ENCODE measurements at places on chromosomes 1 and 21.

DNA sequence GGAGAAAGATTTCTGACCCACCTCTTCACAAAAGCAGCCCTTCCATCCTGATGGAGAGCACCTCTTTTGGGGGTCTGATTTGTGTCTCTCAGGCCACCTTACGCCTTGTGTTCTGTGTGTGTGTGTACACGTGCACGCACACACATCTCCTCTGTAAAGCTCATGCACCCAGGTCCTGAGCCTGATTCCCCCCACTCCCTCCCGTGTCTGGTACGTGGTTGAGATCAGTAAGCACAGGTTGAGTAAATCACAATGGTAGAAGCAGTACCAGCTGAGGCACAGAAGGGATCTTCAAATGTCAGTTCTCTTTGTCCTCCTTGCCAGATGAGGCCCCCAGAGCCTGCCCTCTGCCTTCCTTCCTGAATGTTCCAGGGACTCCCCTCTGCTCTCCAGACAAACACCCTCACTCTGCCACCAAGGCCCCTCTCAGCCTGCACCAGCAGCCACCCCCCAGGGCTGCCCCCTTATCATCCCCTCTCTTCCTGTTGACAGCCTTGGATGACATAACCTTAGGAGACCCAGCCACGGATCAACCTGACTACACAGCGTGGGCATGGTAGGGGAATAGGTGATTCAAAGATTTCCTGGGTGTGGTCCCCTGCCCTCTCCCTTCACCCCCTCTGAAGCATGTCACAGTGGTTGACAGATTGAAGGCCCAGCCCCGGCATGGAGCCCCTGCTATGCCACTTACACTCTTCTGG lies 112.8 kb downstream of the HIVEP3 start:
- H3K4me1 ChIP-seq: peaks cover 16% of the 10 kb centered on the region
- DNase-seq: no peak
- no peak overlapping the region for H3K27ac ChIP-seq
- no peak overlapping the region for H3K4me3 ChIP-seq
- H3K36me3 ChIP-seq: no peaks in the 10 kb centered on the region
- H3K27me3 ChIP-seq: peaks cover 16% of the 10 kb centered on the region

DNA sequence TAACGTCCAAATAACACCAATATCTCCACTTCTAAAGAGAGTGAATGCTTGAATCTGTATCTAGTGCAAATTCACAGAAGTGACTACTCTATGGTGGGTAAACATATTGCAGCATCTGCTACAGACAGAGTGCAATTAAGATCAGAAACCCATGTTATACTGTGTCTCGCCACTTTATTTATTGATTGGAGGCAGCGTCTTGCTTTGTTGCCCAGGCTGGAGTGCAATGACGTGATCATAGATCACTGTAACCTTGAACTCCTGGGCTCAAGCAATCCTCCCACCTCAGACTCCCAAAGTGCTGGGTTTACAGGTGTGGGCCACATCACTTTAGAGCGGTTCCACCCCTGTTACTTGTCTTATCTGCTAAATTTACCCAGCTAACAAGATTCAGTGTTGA lies 57.0 kb downstream of the HLCS start:
- H3K4me3 ChIP-seq: no peak overlapping the region
- H3K27ac ChIP-seq: no peak overlapping the region
- peaks cover 45% of the 10 kb centered on the region for H3K4me1 ChIP-seq

DNA sequence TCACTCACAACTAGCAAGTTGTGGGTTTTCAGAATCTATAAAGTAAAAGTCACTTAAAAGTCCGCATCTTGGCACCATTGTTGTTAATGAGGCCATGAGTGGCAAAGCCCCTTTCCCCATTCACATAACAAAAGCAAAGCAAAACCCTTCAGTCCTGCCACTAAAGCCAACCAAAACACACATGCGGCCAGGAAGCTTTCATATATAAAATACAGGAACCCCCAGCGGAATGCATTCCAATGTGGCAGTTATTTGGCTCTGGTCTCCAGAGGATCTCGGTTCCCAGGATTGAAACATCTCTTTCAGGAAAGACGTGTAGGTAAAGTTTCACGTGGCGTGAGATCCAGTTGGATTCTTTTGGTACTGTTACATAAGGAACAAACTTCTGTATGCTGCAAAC lies 2.5 kb upstream of the LBR start:
- H3K36me3 ChIP-seq: peaks cover 5% of the 10 kb centered on the region
- no peak overlapping the region for H3K4me3 ChIP-seq
- H3K27ac ChIP-seq: no peak overlapping the region
- H3K27me3 ChIP-seq: peaks cover 6% of the 10 kb centered on the region

- no peak for DNase-seq
- no peak overlapping the region for H3K4me3 ChIP-seq
- H3K4me1 ChIP-seq: peaks cover 14% of the 10 kb centered on the region
- H3K27ac ChIP-seq: peak overlapping the region; percentile 8
- no peaks in the 10 kb centered on the region for H3K36me3 ChIP-seq
- no peaks in the 10 kb centered on the region for H3K27me3 ChIP-seq
Observed at GRCh38 chr1:113219377-113219776, 146.4 kb downstream of the LRIG2 start.

GRCh38 chr1:12309783-12310742 lies 80.2 kb downstream of the VPS13D start:
- peaks cover 4% of the 10 kb centered on the region for H3K27me3 ChIP-seq
- no peak for DNase-seq
- H3K27ac ChIP-seq: no peak overlapping the region

DNA sequence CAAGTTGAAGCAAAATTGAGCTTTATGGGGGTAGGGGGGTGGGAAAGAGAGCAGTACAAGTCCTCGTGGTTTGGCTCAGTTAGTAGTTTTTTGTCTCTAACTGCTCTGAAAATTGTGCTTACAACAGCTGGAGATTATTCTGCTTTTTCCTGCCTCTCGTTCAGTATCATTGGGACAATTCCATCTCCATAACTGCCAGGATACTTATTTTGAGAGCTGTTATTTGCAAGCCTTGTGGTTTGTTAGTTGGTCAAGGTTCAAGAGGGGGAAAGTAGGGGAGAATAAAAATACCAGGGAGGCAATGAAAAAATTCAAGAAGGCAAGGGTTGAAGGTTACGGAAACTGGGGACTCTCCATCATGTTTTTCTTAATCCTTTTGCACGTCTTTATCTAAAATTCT lies 811.8 kb upstream of the ADGRL2 start:
- no peak overlapping the region for H3K27ac ChIP-seq
- H3K4me1 ChIP-seq: no peaks in the 10 kb centered on the region
- no peak overlapping the region for H3K4me3 ChIP-seq
- no peaks in the 10 kb centered on the region for H3K27me3 ChIP-seq
- no peak for DNase-seq
- H3K36me3 ChIP-seq: no peaks in the 10 kb centered on the region

DNA sequence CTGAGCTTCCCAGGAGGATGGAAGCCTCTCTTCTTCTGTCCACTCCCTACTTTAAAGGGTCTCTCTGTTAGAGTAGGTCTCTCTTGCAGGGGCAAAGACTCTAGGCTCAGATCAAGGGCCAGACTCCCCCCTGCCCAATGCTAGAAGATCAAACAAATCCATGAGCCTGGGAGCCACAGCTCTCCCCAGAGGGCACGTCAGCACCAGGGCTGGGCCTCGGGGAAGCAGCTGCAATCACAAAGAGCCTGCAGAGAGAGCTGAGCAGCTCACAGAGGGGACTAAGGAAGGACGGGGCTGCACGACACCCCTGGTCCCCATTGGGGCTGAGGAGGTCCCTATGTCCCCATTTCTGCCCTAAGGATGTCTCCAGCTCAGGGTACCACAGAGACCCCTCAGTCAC lies 3.9 kb downstream of the CNTN2 start:
- no peak for DNase-seq
- H3K4me1 ChIP-seq: peaks cover 50% of the 10 kb centered on the region
- peaks cover 70% of the 10 kb centered on the region for H3K27me3 ChIP-seq

- H3K4me3 ChIP-seq: no peak overlapping the region
- DNase-seq: no peak
- H3K36me3 ChIP-seq: no peaks in the 10 kb centered on the region
- no peak overlapping the region for H3K27ac ChIP-seq
Observed at GRCh38 chr21:41367301-41367944, 5.6 kb downstream of the MX2 start.

- H3K4me3 ChIP-seq: no peak overlapping the region
- no peak for DNase-seq
- H3K4me1 ChIP-seq: peaks cover 17% of the 10 kb centered on the region
- H3K36me3 ChIP-seq: peaks cover 4% of the 10 kb centered on the region
- no peaks in the 10 kb centered on the region for H3K27me3 ChIP-seq
Observed at GRCh38 chr1:184272175-184272866, 114.5 kb upstream of the C1orf21 start.

DNA sequence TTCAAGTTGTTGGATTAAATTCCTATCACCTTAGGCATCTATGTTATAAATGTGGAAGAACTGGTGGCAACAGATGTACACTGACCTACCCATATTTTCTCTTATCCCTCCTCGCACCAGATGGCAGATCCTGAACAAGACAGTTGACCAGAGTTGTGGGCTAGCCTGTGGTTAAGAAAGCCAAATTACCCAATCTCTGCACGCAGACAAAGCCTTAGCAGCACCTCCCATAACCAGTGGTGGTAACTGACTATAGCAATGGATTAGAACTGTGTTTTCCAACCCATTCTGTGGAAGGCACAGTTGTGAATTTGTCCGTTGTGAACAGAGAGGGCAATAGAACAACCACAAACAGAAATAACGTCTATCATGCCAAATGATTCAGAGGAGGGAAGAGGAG lies 20.6 kb downstream of the ABCB10 start:
- H3K4me3 ChIP-seq: no peak overlapping the region
- H3K36me3 ChIP-seq: peaks cover 70% of the 10 kb centered on the region
- no peaks in the 10 kb centered on the region for H3K4me1 ChIP-seq

DNA sequence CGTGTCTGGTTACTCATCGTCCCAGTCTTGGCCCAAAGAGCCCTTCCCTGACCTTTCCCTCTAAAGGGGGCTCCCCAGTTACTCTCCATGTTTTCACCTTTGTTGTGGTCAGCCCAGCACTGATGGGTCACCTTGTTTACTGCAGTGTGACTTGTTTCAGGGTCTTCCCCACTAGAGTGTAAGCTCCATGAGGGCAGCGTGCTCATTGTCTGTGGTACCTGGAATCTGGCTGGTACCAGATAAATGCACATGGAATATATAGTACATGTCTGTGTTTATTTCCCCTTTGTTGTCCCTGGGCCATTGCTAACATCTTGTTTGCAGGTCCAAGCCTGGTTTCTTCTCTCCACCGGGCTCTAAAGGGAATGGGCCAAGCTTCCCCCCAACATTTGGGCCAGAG lies 22.7 kb upstream of the TENT5B start:
- peak overlapping the region; percentile 78 for H3K27ac ChIP-seq
- H3K4me1 ChIP-seq: peaks cover 65% of the 10 kb centered on the region
- DNase-seq: no peak
- H3K36me3 ChIP-seq: no peaks in the 10 kb centered on the region
- no peak overlapping the region for H3K4me3 ChIP-seq

GRCh38 chr1:10762153-10762523 lies 34.3 kb downstream of the CASZ1 start:
- H3K4me3 ChIP-seq: no peak overlapping the region
- DNase-seq: no peak
- H3K27ac ChIP-seq: no peak overlapping the region
- H3K36me3 ChIP-seq: no peaks in the 10 kb centered on the region
- peaks cover 42% of the 10 kb centered on the region for H3K4me1 ChIP-seq
- peaks cover 35% of the 10 kb centered on the region for H3K27me3 ChIP-seq

DNA sequence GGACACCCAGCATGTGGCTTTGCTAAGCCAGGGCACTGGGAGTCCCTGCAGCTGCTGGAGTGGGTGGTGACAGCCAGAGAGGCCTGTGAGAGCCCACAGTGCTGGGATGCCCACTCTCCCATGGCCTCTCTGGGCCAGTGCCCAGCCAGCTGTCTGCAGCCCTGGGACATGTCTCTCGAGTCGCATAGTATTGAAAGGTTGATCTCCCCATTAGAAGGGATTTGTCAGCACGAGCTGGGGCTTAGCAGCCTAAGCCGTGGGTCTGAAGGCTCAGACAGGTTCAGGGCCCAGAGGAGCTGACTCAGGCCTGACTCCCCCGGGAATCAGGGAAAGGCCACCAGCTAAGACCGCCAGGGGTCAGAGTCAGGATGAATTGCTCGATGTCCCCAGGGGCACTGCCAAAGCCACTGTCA lies 53.5 kb downstream of the FOXD2 start:
- no peaks in the 10 kb centered on the region for H3K36me3 ChIP-seq
- H3K27me3 ChIP-seq: peaks cover 71% of the 10 kb centered on the region
- no peak overlapping the region for H3K27ac ChIP-seq
- H3K4me1 ChIP-seq: peaks cover 26% of the 10 kb centered on the region
- H3K4me3 ChIP-seq: no peak overlapping the region

DNA sequence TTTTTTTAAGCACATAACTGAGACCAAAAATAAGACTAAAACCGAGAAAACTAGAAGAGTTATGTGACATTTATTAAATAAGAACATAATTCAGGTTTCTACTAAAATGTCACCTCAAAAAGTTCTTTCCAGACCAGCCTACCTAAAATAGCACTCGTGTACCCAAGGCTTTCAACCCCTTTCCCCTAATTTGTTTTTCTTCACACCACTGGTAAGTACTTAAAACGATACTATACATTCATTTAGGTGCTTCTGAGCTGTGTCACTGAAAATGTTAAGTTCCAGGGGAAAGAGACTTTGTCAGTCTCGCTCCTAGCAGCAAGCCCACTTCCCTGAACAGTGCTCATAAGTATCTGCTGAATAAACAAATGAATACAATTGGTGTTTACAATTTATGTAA lies 6.8 kb downstream of the RRAGC start:
- H3K36me3 ChIP-seq: peaks cover 49% of the 10 kb centered on the region
- H3K27ac ChIP-seq: peak overlapping the region; percentile 34
- peaks cover 9% of the 10 kb centered on the region for H3K4me1 ChIP-seq
- no peaks in the 10 kb centered on the region for H3K27me3 ChIP-seq
- no peak for DNase-seq
- no peak overlapping the region for H3K4me3 ChIP-seq

DNA sequence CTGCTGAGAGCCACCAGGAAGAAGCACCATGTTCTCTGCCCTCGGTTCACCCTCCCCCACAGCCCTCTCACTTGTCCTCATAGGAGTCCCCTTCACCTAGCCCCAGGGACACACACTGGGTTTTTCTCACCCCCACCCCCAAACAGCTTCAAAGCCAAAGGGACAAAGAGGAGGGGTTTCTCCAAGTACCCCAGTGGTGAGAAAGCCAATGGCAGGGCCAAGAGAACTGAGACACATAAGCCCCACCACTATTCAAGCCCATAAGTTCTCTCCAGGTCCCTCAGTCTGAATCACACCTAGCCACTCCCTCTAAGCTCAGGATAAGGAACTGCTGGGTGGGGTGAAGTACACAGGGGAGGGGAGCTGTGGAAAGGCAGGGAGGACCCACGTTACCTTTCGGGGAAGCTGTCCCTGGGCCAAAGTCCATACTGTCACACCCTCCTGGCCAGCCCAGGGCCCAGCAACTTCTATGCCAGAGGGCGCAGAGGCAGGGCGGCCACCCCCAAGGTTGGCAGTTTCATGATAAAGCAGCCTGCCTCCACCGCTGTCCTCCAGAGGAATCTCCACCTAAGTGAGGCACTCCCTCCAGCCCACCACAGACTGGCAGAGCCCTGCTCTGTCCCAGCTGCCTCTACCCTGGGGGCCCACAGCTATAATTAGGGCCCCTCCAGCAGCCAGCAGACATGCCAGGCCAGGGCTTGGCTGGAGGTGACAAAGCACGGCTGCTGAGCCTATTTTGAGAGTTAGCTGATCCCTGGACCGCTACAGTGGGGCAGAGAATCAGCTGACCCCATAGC lies 39.0 kb upstream of the PPP1R15B start:
- H3K27me3 ChIP-seq: no peaks in the 10 kb centered on the region
- peaks cover 57% of the 10 kb centered on the region for H3K36me3 ChIP-seq
- no peak for DNase-seq
- H3K4me1 ChIP-seq: peaks cover 66% of the 10 kb centered on the region
- no peak overlapping the region for H3K4me3 ChIP-seq
